ENCODE measurements at places on chromosomes 13 and 19. TPM values are rescaled to one million over a fixed set of nuclear protein-coding genes. Genes with fewer than 3 reads are reported as not detected.
A peak's percentile ranks its signal among the peaks of the same experiment; 100 is the strongest.

Gene PSG5
- total RNA-seq = 0.36 TPM

Gene CDX2
- not detected for total RNA-seq

Gene UNC13A
- total RNA-seq = 27.4 TPM

Gene SPRYD7
- 8.9 TPM for total RNA-seq

GRCh38 chr19:18058208-18059009 lies 28.3 kb downstream of the IL12RB1 start:
- DNase-seq = peak; percentile 65

DNA sequence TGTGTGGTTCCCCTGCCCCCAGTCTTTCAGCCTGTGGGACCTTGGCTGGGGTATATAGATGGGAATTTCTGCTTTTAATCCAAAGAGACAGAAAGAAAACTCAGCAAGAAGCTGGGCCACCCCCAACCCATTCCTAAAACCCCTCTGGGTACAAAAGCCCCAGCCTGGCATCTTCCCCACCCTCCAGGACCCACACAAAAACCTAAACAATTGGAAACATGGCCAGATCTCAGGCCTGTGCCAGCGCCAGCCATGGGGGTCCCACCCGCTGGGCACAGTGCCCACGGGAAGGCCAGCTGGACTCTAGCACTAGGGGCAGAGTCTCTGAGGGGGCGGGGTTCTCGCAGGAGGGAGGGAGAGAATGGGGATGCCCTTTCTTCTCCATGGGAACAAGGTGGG lies 8.6 kb downstream of the LYL1 start:
- no peak for DNase-seq

GRCh38 chr13:74036373-74036772 lies 97.8 kb downstream of the KLF12 start:
- DNase-seq = no peak

- DNase-seq = no peak
These were observed 12.8 kb downstream of the TMEM255B start for GRCh38 chr13:113771709-113772331.

DNA sequence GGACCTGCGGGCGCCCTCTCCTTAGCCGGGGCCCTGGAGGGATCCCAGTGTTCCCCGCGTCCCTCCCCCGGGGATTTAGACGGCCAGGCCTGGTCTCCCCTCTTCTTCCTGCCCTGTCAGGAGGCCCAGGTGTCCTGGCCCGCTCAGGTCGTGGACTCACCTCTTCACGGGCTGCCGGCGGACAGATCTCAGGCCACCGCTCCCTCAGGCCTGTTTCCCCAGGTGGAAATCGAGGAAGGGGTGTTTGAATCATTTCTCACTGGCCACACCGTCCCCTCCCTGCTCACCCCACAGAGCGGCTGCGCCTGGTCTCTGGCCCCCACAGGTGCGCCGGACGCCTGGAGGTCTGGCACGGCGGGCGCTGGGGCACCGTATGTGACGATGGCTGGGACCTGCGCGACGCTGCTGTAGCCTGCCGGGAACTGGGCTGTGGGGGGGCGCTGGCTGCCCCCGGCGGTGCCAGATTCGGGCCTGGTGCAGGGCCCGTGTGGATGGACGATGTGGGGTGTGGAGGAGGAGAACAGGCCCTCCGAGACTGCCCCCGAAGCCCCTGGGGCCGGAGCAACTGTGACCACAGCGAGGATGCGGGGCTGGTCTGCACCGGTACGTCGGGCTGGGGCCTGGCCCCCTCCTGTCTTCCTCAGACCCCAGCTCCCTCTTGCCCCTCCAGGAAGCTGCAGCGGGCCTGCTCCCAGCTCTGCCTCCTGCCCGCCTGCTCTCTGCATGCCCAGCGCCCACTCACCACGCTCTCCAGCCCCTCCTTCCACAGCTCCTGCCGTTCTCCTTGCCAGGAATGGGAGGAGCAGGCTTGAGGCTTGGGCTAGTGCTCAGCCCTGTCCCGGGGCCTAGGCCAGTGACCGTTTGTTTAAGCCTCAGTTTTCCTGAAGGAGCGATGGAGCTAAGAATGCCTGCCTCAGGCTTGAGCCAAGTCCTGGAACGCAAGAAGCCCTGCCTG lies 2.5 kb downstream of the SSC5D start:
- DNase-seq = no peak

GRCh38 chr19:18469069-18469846 lies 31.3 kb upstream of the ISYNA1 start:
- peak; percentile 55 for DNase-seq

- peak; percentile 58 for DNase-seq
These were observed 6.8 kb upstream of the DGKH start for GRCh38 chr13:42041684-42042035.

- DNase-seq = peak; percentile 28
These were observed 6.1 kb downstream of the IL4I1 start for GRCh38 chr19:49890349-49891311.

- no peak for DNase-seq
These were observed 29.9 kb downstream of the CUL4A start for GRCh38 chr13:113239357-113239756.

- no peak for DNase-seq
These were observed 290.0 kb downstream of the MZT1 start for GRCh38 chr13:72437458-72437857.

DNA sequence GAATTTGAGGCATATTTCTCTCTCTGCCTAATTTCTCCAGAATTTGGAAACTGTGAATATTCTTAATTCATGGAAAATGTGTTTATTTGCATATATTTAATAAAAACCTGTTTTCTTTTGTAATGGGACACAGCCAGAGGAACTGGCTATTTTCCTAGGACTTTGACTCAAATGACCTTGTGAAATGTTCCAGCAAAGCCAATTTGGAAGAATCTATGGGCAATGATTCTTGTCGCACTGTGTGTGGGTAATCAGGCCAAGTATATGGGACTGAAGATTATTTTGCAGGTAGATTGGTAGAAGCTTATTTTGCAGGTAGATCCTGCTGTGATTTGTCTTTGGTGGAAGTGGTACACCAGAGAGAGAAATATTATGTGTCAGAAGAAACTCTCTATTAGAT lies 38.8 kb downstream of the SUCLA2 start:
- DNase-seq = no peak

- DNase-seq = peak; percentile 72
These were observed 248.5 kb downstream of the KCTD12 start for GRCh38 chr13:76637641-76638141.

- DNase-seq = no peak
These were observed 13.6 kb upstream of the SERP2 start for GRCh38 chr13:44359983-44360375.

GRCh38 chr13:40652588-40652940 lies 13.9 kb downstream of the FOXO1 start:
- DNase-seq = no peak

GRCh38 chr19:53158119-53158656 lies 665 bp downstream of the ZNF347 start:
- DNase-seq = peak; percentile 14

Data from cerebellum (tissue), 4 donors.